ENCODE measurements at places on chromosomes 16 and 17.

DNA sequence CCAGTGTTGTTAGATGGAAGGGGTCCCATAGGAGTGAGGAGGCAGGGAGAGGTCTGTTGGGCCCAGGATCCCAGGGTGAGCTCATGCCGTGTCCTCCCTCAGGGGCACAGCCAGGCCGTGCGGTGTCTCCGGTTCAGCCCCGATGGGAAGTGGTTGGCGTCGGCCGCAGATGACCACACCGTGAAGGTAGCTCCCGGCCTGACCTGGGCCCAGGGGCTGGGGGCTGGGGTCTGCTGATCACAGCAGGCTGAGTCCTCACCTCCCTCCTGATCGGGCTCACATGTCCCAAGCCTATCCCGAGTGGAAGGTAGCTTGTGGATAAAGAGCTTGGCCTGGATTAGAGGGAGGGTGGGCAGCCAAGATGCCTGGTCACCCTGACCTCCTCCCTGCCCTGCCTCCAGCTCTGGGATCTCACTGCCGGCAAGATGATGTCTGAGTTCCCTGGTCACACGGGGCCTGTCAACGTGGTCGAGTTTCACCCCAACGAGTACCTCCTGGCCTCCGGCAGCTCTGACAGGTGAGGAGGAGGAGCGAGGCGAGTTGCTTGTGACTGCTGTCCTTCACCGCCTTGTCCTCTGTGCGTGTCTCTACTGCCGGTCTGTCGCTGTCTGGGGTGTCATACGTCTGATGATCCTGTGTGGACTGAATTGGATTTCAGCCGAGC lies 16.1 kb downstream of the KATNB1 start:
- DNase-seq = no peak

- DNase-seq = no peak
Observed at GRCh38 chr16:64409783-64410210, 712.1 kb downstream of the CDH11 start.

GRCh38 chr16:17340804-17341203 lies 130.0 kb downstream of the XYLT1 start:
- no peak for DNase-seq

GRCh38 chr16:77297996-77298395 lies 98.8 kb downstream of the SYCE1L start:
- no peak for DNase-seq

DNA sequence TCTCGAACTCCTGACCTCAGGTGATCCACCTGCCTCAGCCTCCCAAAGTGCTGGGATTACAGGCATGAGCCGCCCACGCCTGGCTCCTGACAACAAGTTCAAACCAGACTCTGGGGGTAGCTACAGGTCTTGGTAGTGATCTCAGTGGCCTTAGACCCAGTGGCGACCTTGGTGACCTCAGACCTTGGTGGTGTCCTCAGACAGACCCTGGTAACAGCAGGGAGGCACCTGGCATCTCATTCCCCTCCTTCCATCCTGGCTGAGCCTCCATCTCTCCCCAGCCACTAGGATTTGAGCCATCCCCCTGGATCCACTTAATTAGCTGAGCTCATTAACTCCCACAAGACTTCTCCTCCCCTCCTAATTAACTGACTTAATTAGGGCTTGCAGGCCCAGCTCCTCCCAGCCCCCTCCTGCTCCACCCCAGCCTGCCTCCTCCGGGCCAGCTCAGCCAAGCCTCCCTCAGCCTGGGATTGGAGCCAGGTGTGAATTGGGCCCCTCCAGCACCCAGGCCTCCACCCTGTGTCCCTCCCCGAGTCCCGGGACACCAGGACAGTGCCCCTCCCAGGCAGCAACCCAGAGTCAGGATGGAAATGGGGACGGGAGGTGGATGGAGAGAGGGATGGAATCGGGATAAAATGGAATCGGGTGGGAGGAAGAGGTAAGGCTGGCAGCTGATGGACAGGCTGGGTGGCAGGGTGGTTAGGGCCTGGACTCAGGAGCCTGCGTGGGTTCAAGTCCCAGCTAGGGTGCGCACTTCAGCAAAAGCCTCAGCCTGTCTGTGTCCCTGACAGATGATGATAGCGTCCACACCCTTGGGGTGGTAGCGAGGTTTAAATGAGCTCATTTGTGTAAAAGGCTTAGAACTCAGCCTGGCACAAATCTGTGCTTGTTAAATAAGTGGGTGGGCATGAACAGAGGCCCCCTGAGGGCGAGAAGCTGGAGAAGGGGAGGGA lies 11.2 kb upstream of the SBK1 start:
- no peak for DNase-seq

DNA sequence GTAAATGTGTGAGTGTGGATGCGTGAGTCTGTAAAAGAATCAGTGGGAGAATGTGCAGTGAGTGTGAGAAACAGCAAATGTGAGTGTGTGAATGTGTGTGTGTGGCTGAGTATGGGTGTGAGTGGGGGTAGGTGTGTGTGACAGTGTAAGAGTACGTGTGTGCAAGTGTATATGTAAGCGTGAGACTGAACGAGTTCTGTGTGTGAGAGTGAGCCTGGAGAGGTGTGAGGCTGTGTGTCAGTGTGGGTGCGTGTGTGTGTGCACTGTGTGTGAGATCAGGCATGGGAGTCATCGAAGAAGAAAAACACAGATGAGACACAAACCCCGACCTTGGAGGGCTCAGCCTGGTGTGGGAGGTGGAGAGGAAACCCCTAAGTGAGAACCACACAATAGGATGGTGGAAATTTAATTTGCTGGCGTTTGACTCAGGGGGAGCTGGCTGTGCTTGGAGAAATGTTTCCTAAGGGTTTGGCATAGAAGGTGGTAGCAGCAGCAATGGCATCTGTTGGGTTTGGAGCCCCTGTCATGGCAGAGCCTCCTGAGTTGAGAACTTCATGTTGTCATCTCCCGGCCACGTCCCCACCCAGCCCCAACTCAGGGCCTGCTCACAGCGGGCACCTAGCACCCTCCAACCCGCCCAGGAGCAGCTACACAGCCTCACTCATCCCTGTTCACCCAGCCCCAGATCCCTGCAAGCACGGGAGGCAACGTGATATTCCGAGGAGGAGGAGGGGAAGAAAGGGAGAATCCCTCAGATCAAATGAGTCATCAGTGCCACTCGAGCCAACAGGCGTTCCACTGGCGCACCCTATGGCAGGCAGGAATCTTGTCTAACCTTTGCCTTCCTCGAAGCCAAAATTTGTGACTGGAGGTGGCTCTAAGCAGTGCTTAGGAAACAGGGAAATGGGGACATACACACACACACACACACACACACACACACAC lies 14.3 kb upstream of the NUBP1 start:
- no peak for DNase-seq

DNA sequence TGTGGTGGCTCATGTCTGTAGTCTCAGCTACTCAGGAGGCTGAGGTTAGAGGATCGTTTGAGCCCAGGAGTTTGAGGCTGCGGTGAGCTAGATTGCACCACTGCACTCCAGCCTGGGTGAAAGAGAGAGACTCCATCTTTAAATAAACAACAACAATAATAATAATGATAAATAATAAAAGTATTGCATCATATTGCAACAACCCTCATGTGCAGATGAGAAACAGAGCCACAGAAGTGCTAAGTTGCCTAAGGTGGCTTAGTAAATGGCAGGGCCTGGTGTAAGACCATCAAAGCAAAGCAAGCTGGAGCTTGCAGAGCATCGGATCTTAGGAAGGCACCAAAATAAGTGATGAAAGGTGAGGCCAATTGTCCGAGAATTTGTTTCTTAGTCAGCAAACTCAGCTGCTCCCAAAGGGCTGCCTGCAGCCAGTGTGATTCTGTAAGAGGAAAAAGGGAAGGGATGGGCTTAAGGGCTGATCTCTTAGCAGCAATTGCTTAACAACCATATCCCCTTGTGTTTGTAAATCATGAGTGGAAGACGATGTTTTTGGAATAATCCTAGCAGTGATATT lies 45.3 kb upstream of the HS3ST3A1 start:
- no peak for DNase-seq

GRCh38 chr17:80102664-80103448 lies 1.5 kb downstream of the GAA start:
- DNase-seq = no peak

- no peak for DNase-seq
Observed at GRCh38 chr16:4353675-4354074, 2.6 kb upstream of the PAM16 start.

- no peak for DNase-seq
Observed at GRCh38 chr17:2803386-2803785, 7.1 kb downstream of the RAP1GAP2 start.

DNA sequence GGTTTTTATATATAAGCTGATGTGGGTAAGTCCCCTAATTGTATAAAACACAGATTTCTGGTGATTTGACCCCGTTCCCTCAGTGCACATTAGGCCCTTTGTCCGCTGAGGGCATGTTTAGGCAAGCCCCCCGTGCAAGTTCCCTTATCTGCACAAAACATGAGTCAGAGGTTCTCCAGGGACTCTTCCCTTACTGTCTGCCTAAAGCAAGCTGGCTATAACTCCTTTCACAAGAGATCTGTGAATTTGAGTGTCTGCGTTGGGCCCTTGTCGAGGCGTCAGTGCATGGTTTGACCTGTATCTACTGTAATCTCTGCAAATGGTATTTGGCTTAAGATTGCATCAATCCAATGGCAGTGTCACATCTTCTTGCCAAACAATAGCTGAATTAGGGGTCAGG lies 712.8 kb downstream of the CDH8 start:
- DNase-seq = no peak

GRCh38 chr16:63613701-63614100 lies 1508.2 kb downstream of the CDH11 start:
- no peak for DNase-seq

DNA sequence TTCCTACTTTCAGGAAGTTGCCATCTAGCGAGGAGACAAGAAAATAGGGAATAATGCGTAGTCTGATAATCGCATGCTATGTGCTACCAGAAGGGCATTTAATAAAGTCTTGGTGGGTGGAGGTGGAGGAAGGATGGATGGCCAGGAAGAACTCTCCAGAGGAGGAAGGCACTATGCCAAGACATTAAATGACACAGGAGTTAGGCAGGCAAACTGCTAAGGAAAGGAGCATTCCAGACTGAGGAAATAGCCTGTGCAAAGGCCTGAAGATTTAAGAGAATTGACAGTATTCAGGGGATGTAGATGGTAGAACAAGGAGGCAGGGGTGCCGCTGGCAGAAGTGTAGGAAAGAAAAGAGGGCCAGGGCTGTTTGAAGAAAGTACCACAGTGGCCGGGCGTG lies 19.3 kb upstream of the ARHGAP44 start:
- no peak for DNase-seq

- DNase-seq = no peak
Observed at GRCh38 chr16:79642652-79643051, 42.1 kb upstream of the MAF start.

DNA sequence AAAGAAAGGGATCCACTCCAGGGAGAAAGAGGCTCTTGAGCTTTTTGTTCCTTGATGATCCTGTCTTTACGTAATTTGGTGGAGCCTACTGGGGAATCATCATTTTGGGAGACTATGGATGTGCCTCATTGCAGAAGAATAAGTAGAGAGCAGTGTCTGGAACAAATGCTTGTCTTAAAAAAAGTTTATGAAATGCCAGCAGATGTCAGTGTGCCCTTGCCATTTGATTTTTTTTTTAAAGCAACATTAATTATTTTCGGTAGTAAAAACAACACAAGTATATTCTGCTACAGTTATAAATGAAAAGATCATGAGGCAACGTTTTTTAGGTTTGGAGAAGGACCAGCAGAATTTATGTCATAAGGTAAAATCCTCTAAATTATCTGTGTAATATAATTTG lies 934.8 kb upstream of the EEF2KMT start:
- no peak for DNase-seq

DNA sequence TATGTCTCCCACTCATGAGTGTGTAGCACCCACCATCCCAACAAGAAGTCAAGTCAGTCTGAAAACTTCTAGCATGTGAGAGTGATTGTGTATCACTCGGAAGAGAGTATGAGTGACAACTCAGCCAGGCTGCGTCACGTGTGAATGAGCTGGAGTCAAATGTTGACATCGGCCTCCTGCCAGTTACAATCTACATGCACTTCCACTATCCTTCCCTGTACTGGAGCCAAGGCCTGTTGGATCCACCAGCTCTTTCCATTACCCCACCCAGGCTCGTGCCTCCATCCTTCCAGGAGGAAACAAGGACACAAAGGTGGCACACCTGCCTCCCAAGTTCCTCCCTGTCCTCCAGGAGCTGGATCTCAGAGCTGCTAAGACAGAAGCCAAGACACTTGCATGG lies 64.5 kb downstream of the ASIC2 start:
- no peak for DNase-seq

DNA sequence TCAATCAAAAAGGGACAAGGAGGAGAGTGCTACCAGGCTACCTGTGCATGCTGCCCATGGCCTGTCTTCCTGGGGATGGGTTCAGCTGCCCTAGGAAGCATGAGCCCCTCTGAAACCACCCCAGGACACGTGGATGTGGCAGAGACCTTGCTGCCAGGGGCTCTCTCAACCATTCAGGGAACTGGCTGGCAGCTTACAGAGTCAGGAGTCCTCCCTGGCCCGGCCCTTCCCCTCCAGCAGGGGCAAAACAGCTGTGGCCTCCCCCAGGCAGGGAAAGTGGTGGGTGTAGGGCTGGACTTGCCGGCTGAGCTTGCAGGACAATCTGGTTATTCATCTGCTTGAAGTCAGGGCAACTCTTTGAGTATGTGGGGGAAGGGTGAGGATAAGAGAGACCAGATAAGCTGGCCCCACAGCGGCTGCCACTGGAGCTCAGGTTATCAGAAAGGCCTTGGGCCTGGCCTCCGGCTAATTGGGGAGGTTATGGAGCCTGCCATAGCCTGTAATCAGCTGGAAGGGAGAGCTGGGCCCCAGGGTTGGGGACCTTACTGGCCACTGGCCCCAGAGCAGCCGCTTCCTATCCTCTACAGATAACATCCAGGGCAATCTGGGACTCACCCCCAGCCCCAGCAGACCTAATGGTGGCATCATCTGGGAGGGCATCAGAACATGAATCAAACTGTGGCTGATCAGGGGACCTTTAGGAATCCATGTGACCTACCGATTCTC lies 5.6 kb upstream of the TBX2 start:
- DNase-seq = no peak

GRCh38 chr17:75909812-75910274 lies 5.2 kb upstream of the MRPL38 start:
- DNase-seq = no peak

DNA sequence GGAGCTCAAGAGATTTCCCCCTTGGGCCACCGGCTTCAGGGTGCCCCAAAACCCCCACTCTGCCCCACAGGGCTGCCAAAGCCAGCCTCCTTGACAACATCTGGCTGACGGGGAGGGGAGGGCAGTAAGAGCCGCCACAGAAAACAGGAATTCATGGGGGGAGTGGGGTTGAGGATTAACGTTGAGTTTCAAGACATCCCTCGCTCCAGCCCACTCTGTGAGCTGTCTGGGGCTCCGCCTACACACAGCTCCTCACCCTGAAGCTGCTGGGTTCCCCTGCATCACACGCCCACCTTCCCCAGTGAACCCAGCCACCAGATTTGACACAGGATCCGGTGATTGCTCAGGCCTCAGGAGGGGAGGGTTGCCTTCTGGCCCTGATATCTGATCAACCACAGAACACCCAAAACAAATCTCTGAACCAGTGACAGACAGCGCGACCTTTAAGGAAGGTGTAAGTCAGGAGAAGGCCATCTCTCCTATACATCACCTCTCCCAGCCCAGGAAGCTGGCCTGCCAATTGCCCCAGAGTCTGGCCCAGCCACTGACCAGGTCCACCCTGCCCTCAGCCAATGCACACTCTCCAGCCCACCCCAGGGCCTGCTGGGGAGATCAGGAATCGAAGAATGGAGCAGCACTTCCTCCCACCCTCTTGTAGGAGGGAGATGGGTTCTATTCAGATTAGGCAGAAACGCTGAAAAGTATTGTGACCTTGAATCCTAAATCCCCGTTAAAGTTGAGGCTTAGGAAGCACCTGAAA lies 132.1 kb downstream of the CLEC16A start:
- DNase-seq = no peak

GRCh38 chr16:78553268-78554039 lies 454.0 kb downstream of the WWOX start:
- DNase-seq = no peak

All from T-helper 22 cell (primary cell).